ENCODE measurements at places on chromosomes 4 and X.

DNA sequence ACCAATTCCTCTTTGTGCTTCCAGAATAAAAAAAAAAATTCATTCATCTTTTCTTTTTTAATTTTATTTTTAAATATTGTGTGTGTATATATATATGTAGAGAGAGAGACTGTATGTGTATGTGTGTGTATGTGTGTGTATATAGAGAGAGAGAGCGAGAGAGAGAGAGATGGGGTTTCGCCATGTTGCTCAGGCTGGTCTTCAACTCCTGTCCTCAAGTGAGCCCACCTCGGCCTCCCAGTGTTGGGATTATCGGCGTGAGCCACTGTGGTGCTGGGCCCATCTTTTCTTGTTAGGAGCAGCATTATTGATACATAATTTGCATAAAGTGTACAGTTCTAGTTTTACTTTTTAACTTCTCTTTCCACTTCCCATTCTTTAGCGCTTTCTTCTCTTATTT lies 33.6 kb downstream of the KDM6A start:
- no peak for DNase-seq

DNA sequence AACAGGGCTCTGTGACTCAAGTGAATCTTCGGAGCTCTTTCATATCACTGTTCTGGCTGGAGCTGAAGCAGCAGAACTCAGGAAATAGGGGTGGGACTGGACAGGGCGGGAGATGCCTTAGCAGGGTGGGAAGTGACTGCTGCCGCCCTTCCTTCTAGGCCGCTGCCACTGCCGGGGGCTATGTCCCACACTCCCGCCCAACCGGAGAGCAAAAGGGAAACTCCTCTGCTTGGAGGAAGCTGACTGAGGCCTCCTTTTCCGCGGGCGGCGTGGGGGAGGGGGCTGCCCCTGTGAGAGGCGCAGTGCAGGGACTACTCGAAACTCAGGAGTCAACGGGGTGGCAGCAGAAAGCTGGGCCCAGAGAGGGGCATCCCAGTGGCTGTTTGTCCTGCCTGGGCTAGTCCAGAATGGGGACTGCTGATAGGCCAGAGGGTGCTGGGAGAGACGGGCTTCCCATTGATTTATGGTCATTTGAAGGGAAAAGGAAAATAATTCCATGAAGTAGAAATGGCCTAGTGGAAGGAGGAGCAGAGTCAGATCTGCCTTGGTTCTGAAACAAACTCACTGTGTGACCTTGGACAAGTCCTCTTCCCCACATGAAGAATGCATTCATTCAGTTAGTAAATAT lies 36.9 kb downstream of the STARD8 start:
- DNase-seq: no peak

DNA sequence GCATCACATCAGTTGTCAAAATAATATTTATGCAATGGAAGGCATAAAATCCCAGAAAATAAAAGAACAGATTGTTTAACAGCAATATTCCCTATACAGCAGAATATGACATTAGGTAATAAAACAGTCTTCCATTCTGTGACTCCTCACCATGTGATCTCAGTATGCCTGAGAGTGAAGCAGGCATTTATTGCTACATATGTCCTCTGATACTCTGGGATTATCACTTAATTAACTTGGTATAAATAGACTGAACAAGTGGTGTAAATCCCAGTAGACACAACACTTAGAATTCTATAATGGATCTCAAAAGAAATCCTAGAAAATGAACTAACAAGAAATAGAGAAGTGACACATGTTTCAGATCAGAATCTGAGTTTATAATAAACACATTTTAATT lies 841.3 kb downstream of the PDHA2 start:
- DNase-seq: no peak

DNA sequence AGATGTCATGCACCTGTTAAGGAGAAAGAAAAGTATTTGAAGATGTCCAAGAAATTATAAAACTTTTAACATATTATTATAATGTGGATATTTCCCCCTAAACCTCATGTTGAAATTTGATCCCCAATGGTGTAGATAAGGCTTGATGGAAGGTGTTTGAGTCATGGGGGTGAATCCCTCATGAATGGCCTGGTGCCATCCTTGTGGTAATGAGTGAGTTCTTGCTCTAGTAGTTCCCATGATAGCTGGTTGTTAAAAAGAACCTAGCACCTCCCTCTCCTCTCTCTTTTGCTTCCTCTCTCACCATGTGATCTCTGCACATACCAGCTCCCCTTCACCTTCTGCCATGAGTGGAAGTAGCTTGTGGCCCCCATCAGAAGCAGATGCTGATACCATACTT lies 176.6 kb upstream of the NR3C2 start:
- no peak for DNase-seq

DNA sequence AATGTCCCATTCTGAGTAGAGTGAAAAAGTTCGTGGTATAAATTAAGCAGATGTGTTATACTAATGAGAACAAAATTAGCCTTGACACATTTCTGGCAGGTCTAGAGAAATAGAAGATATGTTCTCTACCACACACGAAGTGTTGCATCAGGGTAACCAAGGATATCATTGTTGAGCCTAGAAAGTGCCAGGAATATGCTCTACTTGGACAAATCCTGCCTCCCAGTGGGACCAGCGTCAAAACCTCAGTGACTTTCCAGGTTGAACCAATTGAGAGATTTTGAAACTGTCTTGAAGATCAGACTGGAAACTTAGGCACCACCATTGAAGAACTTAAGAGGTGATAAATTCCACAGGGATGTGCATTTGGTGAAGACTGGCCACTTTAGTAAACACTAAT lies 115.9 kb downstream of the HPGD start:
- no peak for DNase-seq

- peak; percentile 80 for DNase-seq
These were observed 21.6 kb downstream of the SCD5 start for GRCh38 chr4:82776925-82777542.

DNA sequence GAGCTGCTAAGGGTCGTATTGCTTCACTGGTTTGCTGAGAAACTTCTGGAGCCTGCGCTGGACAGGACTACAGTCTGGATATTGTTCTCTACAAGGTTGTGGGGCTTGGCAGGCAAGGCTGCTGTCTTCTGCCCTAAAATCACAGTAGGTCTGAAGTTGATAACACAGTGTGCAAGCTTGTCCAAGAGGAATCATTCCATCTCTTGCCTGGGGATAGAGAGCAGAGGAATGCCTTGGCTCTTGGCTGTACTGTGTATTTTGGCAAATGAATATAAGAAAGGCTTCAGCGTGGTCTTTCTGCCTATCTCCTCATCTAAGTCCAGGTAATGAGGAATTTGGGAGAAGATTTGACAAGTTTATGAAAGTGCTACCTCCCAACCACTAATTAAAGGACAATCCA lies 9.4 kb upstream of the RASL11B start:
- DNase-seq: peak; percentile 46

DNA sequence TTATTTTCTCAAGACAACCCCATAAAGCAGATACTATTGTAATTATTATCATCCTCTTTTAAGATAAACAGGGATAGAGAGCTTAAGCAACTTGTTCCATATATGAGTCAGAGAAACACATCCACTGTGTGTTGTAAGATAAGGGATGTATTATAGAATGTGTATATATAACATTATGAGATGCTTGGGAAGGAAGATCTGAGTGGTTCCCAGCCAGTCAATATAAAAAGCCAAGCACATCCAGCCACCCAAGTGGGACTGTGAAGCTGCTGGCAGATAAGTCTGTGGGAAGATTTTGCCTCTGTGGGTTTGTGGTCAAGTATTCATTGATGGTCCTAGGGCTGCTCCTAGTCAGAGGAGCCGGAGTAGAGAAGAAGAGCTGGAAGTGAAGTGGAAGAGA lies 16.5 kb upstream of the BMPR1B start:
- DNase-seq: peak; percentile 28

DNA sequence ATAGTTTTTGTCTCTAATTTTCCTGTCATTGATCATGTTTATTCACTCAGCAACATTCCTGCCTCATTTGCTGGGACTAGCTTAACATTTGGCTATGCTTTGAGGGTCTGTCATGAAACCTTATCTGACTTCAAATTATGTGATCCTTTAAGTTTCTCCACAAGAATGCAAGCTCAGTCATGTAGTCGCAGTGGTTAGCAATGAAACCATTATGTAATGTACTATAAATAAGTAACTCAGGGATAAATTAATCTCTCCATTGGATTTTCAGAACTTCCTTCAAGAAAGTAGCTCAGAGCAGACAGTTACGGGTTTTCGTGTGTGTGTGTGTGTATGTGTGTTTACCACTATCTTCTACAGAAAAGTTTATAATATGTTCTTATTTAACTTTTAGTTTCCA lies 993.6 kb downstream of the ADGRL3 start:
- DNase-seq: peak; percentile 37

- peak; percentile 89 for DNase-seq
These were observed at the start of gene LIN54 for GRCh38 chr4:83010522-83011318. LIN54 (minus strand) TSS chr4:83010823; CDS start chr4:82984844, 25,979 bp downstream.

DNA sequence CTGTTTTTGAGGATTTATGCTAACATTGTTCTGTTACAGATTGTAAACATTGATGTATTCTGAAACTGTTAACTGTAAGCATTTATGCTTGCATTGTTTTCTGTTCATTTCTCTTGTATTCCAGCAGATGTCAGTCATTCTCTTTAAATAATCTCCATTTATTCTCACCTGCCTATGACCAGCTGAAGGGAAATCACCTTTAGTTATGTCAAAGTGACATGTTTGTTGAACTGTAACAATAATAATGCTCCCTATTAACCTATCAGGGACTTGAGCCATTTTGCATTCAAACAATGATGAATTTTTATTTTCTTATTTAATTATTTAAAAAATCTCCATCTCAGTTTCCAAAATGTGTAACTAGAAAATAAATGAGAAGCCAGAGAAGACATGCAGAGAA lies 58.0 kb downstream of the SPCS3 start:
- DNase-seq: peak; percentile 55

DNA sequence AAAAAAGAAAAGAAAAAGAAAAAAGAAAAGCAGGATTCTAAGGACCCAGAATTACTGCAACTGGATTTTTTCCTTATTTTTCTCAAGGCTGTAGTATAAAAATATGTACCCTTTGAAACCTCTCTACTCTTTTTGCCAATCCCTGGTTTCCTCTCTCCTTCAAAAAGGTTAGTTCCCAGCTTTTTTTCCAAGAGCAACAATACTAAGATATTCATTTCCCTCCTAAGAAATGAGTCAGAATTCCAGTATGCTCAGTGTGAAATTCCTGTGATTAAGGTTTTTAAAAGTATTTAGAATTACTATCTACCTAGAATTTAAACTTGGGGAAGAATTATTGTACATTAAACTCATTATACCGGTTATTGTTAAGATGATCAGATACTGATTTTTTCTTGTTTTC lies 22.0 kb downstream of the SMIM14 start:
- DNase-seq: peak; percentile 39

- DNase-seq: no peak
These were observed 190.0 kb upstream of the NEIL3 start for GRCh38 chr4:177119691-177120090.

- DNase-seq: no peak
These were observed 92.4 kb downstream of the SLITRK2 start for GRCh38 chrX:145910017-145910416.

DNA sequence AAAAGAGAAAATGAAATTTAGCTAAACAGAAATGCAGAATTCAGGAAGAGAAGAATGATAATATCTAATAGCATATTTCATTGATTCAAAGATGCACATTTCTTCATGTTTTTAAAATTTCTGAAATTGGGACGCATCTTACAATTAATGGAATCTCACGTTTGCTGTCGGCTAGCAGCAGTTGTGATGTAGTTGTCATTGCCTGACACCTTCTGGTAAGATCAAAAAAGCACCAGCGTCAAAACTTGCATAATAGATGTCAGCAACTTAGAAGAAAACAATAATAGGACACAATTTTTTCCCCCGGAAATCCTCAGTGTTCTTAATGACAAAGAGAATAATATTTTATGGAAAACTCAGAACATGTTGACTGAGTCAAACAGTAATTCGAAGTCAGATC lies 29.8 kb upstream of the SLC7A3 start:
- DNase-seq: no peak

GRCh38 chr4:77817304-77818072 lies 1.7 kb downstream of the CNOT6L start:
- DNase-seq: no peak

DNA sequence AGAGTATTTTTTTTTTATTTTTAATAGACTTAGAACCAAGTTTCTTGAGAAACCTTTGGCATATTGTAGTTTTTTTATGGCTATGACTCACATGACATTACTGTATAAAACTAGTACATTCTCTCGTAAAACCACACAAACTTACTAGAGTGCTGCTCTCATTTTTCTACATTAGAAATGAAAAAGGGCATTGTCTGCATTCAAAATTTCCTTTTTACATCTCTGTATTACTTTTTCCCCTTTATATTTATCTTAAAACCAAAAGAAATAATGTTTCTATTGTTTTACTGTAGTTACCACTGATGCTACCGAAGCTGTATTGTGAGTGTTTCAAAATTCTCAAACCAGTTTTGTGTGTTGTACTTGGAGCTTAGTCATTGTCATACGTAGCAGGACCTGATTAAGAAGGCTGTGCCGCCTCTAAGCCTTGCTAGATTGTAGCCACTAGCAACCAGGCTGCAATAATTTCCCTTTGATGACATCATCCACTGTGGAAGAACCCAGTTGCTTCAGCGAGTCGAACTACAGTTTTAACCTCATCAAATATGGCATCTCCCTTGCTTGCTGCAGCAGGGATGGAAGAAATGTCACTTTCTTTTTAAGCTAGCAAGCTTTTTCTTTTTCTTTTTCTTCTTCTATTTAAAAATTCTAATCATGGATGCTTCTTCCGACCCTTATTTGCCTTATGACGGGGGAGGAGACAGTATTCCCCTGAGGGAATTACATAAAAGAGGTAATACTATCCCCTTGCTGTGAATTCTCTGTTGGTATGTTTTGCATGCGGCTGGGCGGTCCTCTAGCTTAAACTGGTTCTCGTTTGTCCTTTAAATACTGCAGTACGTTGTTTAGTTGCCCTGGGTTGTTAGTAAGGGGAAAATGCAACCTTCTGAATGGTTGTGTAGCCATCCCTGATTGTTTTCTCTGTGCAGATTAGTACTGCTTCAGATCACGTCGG lies 39.6 kb downstream of the CLCN3 start:
- peak; percentile 99 for DNase-seq

GRCh38 chr4:32226204-32226603 lies 1506.0 kb downstream of the PCDH7 start:
- no peak for DNase-seq

DNA sequence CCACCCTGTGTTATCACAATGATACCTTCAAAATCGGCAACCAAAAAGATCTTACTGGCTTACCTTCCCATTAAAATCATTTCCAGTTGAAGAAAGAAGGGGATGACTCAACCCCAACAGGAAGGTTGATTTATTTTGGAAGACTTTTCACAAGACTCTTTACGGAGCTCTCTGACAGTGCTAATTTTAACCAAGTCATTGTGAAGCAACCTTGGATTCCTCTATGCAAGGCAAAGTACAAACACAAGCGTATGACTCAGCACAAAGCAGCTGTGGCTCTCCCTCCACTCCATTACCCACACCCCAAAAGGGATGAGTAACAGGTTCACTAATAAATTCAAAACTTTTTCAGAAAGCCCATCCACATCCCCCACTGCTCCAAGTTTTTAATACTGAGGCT lies 213.8 kb upstream of the FGF13 start:
- DNase-seq: no peak

DNA sequence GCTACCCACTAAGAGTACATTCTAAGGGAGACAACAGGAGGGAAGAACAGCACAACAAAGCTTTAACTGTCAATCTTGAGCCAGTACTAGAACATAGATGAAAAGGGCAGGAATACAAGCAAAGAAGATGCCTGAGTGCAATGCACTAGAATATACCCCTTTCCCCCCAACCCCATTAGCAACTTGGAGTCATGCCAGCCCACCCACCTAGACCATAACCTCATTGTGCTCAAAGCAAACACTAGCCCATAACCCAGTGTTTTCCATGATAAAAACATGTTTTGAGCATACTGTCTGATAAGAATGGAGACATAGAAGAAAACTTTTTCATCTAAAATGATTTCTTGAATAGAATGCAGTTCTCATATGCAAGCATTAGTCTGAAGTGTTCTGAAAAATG lies 183.2 kb downstream of the RAP1GDS1 start:
- no peak for DNase-seq
